ENCODE measurements at places on chromosomes 3 and 15.

- DNase-seq = no peak
These were observed 30.9 kb downstream of the FNDC3B start for GRCh38 chr3:172070269-172070668.

- no peak for DNase-seq
These were observed 63.8 kb downstream of the FRMD4B start for GRCh38 chr3:69322158-69322509.

DNA sequence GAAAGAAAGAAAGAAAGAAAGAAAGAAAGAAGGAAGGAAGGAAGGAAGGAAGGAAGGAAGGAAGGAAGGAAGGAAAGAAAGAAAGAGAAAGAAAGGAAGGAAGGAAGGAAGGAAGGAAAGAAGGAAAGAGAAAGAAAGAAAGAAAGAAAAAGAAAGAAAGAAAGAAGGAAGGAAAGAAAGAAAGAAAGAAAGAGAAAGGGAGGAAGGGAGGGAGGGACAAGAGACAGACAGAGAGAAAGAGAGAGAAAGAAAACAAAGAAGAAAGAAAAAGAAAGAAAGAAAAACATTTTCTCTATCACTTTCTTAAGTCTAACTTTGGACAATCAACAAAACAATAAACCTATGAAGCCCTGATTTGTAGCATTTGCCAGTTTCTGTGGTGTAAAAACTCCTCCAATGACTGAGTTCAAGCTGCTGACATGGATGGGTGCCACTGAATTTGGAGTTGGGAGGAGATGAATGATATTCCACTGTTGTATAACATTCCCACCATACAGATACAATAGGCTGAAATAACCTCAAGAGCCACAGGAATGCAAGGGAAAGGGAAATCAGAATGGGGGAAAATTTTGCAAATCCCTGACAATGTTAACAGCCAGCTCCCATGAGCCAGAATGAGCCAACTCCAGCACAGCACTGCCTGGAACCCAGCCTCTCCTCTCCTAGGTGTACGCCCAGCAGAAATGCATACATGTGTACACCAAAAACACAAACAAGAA, 15.0 kb upstream of the RTP3 start:
- no peak for DNase-seq

DNA sequence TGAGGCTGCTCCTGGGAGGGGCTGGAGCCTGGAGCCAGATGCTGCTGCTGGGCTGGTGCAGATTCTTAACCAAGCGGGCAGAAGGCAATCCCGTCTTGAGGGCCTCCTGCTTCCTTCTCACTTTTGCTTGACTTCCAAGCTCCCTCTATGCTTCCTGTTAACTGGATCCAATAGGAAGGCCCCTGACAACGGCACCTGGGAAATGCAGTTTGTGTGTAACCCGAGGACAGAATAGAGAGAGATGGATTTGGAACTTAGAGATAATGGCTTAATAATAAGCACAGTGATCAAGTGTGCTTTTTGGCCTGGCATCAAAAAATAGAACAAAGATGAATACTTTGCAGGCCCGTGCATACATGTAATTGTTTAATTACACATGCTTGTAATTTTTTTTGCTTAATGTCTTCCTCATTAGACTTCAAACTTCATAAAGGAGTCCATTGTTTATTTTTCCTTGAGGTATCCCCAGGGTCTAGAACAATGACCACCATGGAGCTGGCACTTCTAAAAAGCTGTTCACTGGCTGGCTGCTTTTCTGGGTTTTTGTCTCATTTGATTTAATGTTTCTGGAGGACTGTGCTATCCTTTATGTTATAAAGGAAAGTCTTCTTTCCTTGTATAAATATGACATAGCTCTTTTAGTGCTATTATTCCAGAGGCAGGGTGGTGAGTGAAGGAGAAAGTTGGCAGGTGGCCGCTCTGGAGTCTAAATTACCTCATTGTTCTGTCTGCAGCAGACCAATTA, 63.3 kb upstream of the MITF start:
- no peak for DNase-seq

- no peak for DNase-seq
These were observed 37.1 kb downstream of the TMEM158 start for GRCh38 chr3:45188719-45189659.

GRCh38 chr3:103056542-103056941, 621.7 kb downstream of the ZPLD1 start:
- no peak for DNase-seq

DNA sequence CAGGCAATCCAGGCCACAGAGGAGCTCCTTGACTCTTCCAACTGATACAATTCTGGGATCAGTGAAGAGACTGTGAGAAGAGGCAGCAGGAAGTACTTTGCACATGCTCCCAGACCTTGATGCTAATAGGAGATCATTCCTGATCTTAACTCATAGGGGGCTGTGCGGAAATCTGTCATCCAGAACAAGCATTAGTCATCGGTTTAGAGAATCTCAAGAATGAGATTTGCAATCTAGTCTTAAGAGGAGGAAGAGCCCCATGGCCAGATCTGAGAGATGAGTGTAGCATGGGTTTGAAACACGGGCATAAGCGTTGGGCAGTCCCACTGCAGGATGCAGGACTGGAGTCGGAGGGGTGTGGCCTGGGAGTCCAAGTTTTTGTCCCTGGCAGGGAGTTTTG, 1081.1 kb downstream of the NAALADL2 start:
- DNase-seq = no peak

DNA sequence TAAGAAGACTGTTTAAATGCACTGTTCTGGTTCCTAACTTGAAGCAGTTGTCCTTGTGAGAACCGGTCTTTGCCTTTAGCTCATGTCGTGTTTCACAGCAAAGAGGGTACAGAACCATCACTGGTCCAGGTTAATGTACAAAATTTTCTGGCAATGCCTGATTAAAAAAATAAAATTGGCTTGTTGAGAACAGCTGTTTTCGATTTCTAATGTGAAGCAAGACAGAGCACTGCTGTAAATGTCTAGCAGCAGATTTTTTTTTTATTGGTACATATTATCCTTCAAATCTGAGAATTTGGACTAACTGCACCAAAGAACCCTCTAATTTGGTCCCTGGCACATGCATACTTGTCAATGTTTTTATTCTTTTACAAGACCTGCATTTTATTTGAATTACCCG, 103.3 kb downstream of the STT3B start:
- no peak for DNase-seq

GRCh38 chr15:100648951-100649350, 46.6 kb downstream of the ASB7 start:
- no peak for DNase-seq

GRCh38 chr3:141216975-141217374, 14.7 kb upstream of the PXYLP1 start:
- DNase-seq = no peak

DNA sequence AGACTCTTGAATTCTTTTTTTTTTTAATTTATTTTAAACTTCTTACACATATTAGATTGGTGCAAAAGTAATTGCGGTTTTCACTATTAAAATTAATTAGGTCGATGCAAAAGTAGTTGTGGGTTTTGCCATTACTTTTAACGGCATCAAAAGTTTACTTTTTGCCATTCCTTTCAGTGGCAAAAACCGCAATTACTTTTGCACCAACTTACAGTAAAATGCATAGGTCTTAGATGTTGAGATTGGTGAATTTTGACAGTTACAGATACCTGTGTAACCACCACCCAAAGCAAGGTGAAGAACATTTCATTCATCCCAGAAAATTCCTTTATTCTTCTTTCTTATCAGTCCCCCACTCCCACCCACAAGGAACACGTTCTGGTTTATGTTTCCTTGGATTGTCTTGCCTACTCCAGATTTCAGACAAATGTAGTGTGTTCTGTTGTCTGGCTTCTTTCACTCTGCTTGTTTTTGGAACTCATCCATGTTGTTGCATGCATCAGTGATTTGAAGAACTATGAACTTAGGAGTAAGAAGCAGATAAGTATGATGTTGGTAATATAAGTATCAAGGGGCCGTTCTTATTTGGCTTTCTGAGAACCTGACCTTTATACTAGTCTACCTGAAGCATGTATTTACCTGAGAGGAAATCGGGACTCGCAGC, 198.4 kb upstream of the UBE2E1 start:
- DNase-seq = no peak
